AML-193 (cell line): ENCODE measurements at places on chromosomes 3 and 15.

GRCh38 chr15:65373163-65373651 lies 4.6 kb downstream of the IGDCC3 start:
- no peak for DNase-seq

- DNase-seq = no peak
These were observed 404.0 kb upstream of the WNT5A start for GRCh38 chr3:55891106-55891505.

DNA sequence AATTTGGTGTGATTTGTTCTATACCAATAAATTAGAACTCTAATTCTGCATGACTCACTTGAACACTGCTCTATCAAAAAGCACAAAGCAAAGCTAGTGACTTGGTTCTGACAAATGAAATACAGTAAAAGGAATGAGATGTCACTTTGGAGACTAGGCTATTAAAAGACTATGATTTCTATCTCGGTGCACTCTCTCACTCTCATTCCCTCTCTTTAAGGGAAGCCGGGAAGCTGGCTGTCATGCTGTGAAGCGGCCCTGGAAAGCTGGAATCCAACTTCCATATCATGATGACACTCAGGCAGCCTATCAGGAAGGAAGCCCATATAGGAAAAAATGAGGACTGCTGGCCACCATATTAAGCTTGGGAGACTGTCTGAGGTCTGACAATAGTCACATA lies 590.1 kb upstream of the CBLB start:
- no peak for DNase-seq

- no peak for DNase-seq
These were observed 14.2 kb downstream of the BAHD1 start for GRCh38 chr15:40454904-40455391.

DNA sequence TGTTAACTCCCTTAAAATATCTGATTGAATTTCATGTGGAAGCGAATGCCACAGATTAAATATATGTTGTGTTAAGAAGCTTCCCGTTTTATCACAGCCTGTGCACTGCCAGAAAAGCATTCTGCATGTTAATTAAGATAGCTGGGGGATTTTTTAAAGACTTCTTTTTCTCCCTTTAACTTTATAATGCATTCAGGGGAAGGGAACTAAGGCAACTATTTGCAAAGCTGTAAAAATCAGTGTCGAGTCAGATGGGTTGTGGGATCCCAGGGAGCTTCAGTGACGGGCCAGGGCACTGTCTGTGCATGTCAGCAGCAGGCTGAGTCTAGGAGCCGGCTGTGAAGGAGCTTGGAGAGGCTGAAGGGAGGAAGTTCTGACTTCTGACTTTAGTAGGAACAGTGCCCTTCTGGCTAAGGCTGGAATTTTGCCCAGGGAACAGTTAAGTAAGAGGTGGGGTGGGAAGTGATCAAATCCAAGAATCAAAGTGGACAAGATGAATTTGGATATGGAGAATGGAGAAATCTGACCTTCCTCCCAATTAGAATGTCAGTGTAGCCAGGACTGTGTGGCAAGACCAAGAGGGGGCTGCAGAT lies 77.7 kb downstream of the ABHD5 start:
- DNase-seq = no peak
